Uterus (tissue), 4 donors: ENCODE measurements at places on chromosomes 3 and 15.
A peak's percentile ranks its signal among the peaks of the same experiment; 100 is the strongest.

GRCh38 chr3:169764312-169764881, 463 bp downstream of the TERC start:
- DNase-seq = peak; percentile 73

DNA sequence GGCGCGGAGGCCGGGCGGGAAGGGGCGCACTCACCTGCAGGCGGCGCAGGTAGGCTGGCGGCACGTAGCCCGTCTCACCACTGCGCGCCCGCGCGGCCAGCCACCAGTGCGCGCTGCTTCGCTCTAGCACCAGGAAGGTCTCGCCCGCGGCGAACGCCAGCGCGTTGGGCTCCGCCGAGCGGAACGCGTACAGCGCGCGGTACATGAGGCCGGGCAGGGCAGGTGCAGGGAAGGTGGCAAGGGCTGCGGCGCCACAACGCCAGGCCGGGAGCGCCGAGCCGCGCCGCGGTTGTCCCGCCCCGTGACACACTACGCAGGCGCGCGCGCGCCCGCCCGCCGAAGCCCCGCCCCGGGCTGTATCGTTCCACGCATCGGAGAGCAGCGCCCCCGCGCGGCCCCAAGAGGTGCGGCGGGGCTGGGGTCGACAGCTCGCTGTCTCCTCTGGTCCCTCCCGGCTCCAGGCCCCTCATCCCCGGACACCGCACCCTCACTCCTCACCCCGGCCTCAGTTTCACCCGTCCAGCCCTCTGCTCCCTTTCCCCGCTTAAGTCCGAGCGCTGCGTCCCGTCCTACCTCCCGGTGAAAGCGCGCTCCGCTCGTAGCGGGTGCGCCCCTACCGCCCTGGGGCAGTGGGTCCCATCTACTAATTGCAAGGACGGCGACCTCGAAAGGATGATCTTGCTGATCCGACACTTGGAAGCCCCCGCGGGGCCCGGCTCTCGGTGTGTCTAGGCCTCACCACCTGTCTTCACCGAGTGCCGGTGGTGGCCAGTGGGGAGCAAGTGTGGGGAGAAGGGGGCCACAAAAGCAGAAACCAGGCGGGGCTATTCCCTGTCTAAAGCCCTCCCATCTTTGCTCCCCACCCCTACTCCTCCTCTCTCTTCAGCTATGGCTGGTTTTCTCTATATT, at the start of gene NCKIPSD:
Gene NCKIPSD (minus strand): TSS at position 313 of the 909 bp plus-strand sequence. CDS start 108 bp downstream, at position 205.
- DNase-seq = peak; percentile 87

DNA sequence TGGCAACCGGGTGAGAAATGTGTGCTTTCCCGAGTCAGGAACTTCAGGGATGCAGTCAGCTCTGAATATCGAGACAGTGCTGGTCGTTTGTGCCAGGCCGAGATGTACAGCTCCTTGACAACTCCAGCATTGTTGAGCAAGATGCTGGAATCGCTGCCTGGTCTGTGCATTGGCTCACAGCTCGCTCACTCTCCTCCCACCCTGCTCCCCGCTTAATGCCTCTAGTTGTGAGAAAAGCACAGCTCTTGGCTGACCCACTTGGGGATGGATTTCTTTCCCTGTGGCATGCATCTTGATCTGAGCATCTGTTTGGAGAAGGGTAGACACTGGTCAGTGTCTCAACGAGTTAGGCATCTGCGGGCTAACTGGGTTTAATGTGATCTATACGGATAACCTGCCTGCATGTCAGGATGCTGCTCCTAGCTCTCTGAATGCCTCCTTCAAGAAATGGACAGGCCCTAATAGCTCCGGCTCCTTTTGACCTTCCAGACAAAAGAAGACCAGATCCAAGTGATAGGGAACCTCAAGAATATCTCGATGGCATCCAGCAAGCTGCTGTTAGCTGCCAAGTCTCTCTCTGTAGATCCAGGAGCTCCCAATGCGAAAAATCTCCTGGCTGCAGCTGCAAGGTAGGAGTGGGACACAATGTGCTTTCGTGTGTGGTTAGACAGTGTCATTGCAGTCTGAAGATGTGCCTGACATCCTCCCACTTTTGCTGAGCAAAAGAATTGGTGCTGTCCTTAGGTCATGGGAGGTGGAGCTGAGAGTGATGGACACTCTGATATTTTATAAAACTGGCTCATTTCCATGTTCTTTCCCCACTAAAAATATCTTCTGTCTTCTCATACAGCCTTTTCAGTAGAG, 302.2 kb upstream of the TPM1 start:
- DNase-seq = peak; percentile 40

DNA sequence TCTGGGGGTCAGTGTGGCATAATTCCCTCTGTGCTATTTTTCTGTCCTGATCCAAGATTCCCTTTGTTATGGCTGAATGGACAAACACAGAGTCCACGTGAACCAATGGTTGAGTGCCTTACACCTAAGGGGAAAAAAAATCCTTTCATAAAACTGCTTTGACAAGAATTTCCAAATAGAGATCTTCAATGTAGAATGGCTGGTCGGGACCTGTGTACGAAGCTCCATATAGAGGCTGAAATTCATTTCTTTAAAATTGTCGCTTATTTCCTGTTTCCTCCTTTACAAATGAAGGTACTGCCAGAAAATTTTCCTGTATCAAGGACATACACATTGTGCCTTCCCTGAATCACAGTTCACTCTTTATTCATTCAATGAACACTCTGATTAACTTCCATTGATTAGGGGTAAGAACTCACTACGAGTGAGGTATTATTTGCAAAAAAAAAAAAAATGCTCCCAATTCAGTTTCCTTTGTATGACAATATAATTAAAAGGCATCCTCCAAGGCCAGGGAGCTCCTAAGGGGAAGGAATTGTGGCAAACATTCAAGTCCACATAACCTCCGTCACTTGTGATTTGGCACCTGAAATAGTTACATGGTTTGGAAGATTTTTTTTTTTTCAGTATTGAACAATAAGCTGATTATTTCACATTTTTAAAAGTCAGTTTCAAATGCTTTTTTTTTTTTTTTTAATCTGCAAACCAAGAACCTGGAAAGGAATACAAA, 293.8 kb downstream of the MEX3B start:
- DNase-seq = no peak

DNA sequence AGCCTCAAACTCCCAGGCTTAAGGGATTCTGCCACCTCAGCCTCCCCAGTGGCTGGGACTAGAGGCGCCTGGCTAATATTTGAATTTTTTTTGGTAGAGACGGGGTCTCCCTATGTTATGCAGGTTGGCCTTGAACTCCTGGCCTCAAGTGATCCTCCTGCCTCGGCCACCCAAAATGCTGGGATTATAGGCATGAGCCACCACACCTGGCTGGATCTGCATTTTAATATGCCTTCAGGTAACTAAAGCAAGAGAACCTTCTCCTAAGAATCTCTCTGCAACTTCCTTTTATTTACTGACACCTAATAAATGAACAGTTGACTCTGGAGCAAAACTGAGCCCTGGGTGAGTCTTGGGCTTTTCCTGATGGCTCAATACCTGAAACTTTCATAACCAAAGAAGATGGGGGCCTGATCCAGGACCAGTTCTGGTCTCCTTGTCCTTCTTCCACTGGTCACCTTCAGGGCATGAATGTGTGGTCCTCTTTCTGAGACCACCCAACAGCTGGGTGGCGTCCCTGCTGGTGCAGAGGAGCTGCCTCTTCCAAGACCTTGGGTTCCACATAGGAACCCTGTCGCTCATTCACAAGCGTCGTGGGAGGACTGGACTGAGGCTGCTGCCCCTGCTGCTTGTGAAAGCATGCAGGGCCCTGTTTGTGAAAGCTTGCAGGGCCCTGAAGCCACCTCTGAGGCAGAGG, 28.2 kb downstream of the CCR9 start:
- DNase-seq = no peak
